Activated CD4-positive, alpha-beta T cell treated with anti-CD3 and anti-CD28 coated beads, Interleukin-2, amount 50 U/mL, for 48 hours (primary cell): ENCODE measurements at places on chromosomes 4 and X.

DNA sequence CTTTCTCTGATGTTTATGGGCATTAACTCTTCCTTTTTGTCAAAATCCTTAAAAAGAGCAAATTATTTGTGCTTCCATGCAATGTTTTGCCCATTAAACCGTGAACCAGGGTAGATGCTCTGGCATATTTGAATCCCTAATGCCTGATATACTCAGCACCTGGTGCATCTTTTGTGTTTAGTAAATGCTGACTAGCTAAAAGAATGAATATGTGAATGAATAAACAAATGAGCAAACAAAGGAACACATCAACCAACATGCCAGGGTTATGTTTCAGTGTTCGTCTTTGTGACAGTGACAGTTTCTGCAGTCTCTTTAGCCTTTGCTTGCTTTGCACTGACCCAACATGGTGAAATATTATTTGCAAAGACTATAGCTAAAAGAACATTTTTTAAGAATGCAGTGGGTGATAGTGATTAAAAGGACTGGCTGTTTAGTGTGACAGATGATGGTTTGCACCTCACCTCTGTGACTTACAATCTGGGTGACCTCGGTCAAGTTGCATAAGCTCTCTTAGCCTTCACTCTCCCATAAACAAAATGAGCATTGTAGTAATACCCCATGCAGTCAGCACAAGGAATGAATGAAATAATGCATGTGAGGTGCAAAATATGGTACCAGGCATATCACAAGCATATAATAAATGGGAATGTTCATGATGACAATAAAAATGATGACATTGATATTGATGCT lies 29.5 kb downstream of the SMPX start:
- no peak for DNase-seq

GRCh38 chrX:99901091-99901490 lies 509.0 kb downstream of the PCDH19 start:
- no peak for DNase-seq

- DNase-seq = peak; percentile 80
Measured at GRCh38 chr4:1055721-1056590, 44.5 kb downstream of the FGFRL1 start.

- DNase-seq = no peak
Measured at GRCh38 chr4:43374216-43374751, 481.8 kb downstream of the GRXCR1 start.

GRCh38 chrX:7801711-7802110 lies 41.3 kb upstream of the VCX start:
- no peak for DNase-seq

DNA sequence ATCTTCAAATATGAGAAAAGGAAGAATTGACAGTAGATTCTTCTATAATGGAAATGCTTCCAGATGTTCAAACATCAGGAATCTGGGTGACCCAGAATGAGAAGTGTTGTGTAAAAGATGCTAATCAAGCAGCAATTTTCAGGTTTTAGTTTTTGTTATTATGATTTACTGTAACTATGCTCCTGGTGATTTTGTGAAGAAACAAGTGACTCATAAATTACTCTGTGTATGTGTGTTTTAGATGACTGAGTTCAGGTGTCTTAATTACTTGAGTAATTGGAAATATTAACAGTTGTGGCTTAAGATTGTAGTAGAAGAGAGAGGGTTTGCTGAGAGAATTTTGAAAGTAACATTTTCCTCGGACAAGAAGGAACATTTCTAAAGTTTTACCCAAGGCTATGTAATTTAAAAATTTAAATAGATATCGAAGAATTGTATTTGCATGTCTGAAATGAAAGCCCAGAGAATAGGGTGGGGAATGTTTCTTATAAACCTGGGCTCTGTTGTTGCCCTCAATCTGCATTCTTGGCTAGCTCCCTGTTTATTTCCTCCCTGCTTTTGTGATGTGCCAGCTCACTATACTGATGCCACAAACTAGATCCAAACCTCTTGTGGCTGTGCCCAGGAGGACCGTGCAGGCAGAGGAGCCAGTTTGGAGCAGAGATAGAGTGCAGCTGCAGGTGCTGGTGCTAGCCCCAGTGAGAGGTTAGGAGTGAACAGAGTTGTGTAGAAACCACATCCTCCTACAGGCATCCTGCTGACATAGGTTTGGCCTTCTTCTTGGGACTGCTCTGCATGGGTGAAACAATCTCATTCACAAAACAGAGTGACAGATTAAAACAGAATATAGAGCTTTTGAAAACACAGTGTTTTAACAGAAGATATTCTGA lies 25.4 kb upstream of the TNIP3 start:
- peak; percentile 41 for DNase-seq

- no peak for DNase-seq
Measured at GRCh38 chr4:113781439-113782040, 20.0 kb upstream of the CAMK2D start.

DNA sequence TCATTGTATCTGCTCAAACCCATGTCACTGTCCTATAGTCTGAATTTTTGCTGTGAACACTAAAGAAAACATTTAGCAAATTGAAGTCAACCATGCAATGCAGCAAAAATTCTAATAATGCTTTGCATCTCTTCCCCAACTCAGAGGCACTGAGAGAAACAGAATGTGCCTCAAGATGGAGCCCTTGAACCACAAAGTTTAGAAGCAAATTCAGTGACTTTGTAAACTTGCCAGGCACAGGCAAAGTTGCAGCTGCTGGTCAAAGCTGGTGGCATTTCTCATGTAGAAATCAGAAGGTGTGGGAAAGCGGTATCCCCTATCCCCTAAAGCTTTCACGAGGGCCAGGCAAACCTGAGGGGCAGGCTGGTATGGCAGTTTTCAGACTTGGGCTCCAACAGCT lies 121.7 kb upstream of the DIPK2B start:
- DNase-seq = peak; percentile 6

- DNase-seq = no peak
Measured at GRCh38 chr4:86879641-86880040, 12.6 kb downstream of the C4orf36 start.

GRCh38 chr4:70895811-70896491 lies 6.2 kb upstream of the MOB1B start:
- DNase-seq = no peak

DNA sequence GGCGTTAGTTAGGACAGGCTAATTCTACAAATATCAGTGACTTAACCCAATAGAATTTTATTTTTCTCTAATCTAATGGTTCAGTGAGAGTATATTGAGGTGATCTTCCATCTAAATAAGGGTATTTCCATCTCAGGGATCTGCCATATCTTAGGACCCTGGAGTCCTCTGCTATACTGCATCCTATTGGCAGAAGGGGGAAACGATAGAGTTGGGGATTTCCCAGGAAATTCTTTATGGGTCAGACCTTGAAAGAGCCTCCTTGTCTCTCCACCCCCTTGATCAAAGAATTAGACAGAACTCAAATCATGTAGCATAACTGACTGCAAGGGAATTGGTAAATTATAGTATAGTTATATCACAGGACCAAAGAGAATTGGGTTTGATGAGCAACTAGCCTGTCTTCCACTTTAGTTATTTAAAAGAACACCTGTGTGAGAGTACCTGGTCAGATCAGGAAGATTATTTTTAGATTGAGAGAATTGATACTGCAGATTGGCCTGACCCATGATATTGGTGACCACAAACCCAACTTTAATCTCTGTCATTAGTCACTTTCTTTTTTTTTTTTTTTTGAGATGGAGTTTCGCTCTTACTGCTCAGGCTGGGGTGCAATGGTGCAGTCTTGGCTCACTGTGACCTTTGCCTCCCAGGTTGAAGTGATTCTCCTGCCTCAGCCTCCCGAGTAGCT lies 25.6 kb downstream of the SMARCA5 start:
- no peak for DNase-seq

GRCh38 chr4:112942997-112943396 lies 106.5 kb upstream of the ANK2 start:
- no peak for DNase-seq

DNA sequence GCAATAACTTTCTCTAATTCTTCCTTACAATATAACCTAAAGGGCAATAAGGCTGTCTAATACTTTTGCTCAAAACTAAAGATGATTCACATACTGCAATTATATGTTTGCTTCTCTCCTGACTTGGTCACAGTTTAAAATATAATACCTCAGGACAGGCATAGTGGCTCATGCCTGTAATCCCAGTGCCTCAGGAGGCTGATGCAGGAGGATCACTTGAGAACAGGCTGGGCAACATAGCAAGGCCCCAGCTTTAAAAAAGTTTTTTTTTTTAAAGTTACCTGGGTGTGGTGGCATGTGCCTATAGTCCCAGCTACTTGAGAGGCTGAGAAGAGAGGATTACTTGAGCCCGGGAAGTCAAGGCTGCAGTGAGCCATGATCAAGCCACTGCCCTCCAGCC lies 229.7 kb upstream of the GALNT7 start:
- no peak for DNase-seq

DNA sequence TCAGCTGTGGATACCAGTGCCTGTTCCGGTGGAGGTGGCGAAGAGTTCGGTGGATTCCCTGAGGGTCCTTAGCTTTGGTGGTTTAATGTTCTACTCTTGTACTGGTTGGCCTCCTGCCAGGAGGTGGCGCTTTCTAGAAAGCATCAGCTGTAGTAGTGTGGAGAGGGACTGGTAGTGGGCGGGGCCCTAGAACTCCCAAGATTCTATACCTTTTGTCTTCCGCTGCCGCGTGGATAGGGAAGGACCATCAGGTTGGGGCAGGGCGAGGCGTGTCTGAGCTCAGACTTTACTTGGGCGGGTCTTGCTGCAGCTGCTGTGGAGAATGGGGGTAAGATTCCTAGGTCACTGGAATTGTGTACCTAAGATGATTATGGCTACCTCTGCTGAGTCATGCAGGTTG lies 390.3 kb downstream of the FAM47A start:
- no peak for DNase-seq

DNA sequence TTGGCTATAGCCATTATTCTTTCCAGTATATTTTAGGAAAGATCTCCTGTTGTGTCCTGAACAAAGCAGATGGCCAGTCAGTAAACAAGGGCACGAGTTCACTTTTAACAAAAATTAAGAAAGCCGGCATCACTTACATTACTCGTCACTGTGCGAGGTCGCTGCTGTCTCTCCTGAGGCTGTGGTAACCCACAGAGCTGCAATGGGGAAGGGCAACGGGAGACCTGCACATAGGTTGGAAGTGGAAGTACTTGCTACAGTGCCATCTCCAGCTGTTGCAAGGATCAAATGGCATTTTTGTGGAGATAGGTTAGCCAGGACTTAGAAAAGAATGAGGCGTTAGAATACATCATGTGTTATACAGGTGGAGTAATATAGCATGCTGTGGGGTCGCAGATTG lies 132.2 kb downstream of the KLHL8 start:
- no peak for DNase-seq

- no peak for DNase-seq
Measured at GRCh38 chr4:70954032-70954431, 39.4 kb upstream of the DCK start.

GRCh38 chrX:128800138-128800537 lies 723.2 kb downstream of the SMARCA1 start:
- no peak for DNase-seq

DNA sequence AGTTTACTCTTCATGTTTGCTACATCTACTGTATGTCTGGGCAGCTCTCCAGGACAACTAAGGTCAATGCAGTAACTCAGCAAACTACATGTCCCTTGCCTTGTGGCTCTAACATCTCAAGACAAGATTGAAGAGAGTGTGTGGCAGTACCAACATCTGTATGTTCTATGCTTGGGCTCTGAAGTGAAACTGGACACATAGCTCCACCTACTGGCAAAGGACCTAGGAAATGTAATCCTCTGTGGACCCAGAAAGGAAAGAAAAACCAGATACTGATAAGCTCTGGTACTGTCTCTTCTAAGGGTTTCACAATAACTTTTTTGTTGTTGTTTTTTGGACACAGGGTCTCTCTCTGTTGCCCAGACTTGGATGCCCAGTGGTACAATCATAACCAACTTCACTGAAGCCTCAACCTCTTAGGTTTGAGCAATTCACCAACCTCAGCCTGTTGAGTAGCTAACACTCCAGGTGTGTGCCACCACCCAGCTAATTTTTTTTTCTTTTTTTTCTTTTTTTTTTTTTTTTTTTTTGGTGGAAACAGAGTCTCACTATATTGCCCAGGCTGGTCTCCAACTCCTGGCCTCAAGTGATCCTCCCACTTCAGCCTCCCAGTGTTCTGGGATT lies 64.1 kb downstream of the QDPR start:
- peak; percentile 47 for DNase-seq

DNA sequence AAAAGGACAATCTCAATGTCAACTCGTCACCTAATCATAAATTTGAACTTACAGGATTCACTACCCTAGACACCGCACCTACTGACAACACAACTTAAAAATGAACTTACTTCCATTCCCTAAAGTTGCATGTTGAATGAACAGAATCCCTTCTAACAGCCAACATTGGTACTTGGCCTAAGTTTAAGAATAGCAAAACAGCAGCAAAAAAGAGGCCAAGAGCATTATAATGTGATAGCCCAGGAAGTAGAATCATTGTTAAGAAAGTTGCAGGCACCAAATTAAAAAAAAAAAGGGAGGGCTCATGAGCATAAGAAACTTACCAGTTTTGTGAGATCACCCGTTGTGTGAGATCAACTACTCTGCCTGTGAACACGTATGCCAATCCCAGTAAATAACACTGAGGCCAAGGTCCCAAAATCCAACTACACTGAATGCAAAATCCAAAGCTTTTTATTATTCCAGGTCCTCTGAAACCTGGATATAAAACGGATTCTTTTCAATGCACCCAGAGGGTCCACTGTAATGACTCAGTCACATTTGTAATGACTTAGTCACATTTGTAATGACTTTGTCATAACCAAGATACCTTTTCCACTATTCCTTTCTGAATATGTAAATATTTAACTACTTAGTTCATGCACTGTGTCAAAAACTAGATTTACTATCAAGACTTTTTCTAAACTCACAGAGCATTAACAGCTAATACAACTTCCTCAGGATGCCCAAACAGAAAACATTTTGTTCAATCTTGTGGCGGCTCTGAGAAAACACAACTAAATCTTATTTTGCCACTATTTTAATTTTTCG lies 6.8 kb downstream of the HNRNPDL start:
- no peak for DNase-seq

DNA sequence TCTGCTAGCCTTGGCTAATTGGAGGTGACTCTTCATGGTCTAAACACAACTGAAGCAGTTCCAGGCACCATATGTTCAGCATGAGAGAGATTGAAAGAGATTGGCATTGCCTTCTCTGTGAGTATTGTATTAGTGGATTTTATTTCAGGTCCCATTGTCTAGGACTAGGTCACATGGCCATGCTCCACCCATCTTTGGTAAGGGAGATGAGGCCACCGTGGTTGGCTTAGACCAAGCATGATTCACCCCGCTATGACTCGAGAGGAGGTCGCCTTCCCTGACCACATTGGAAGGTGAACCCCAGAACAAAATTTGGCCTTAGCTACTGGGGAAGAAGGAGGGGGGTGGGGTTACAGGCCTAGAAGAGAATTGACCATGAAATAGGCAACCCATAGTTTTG lies 109.9 kb upstream of the BCOR start:
- peak; percentile 12 for DNase-seq

GRCh38 chr4:42488114-42488513 lies 90.8 kb downstream of the SHISA3 start:
- no peak for DNase-seq
